Adipocyte (in vitro differentiated cells): ENCODE measurements at places on chromosomes 7 and 10.

GRCh38 chr10:87608756-87609155 lies 50.9 kb upstream of the PAPSS2 start:
- DNase-seq, result peak; percentile 15

- no peak for DNase-seq
Observed at GRCh38 chr10:129867631-129868179, 96.4 kb downstream of the EBF3 start.

DNA sequence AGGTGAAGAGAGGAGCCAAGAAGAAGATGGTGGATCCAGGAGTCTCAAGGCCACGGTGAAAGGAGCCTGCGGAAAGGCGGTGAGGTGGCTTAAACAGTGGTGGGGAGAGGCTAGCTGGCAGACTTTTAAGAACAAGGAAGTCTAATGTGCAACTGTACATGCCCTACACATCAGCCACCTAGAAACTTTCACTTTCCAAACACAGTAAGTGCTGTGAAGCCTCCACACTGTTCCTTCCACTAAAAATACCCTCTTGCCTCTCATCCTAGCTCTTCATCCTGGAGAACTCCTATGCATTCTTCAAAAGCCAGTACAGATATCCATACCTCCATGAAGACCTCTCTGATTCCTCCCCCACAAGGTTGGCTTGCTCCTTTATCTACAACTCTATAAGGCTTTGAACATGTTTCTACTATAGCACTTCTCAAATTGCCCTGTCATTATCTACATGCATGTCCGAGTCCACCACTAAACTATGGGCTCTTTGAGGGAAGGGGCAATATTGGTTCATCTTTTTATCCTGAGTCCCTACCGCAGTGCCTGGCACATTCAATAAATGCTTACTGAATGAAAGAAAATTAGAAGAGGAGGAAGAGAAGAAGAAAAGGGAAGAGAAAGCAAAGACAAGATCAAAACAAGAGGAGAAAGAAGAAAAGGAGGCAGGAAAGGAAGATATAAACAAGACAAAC lies 54.2 kb downstream of the DNAJC12 start:
- no peak for DNase-seq

DNA sequence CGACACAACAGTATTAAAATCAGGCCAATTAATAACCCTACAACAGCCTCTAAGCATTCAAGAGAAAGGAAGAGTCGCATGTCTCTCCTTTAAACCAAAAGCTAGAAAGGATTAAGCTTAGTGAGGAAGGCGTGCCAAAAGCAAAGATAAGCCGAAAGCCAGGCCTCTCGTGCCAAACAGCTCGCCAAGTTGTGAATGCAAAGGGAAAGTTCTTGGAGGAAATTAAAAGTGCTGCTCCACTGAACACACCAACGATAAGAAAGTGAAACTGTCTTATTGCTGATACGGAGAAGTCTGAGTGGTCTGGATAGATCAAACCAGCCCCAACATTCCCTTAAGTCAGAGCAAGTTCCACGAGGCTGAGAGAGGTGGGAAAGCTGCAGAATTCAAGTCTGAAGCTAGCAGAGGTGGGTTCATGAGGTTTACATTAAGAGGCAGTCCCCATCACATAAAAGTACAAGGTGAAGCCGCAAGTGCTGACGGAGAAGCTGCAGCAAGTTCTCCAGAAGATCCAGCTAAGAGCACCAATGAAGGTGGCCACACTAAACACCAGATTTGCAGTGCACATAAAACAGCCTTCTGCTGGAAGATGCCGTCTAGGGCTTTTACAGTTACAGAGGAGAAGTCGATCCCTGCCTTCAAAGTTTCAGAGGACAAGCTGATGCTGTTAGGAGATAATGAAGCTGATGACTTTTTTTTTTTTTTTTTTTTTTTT lies 194.8 kb downstream of the MAD1L1 start:
- no peak for DNase-seq

DNA sequence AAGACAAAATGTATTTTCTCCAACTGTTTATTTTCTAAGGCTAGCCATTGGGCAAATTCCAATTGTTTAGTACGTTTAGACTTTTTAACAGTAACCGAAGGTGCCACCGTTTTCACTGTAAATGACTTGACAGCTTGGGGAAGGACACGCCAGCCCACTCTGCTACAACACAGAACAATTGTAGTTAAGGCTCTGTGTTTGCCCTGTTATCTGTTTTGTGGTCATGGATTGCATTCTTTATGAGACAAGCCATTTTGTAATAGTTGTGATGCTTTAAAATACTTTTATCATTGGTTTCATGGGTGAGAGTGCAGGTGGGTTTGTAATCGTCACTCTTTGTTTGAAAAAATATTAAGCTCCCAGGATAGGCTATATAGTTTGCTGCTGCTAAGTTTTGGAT lies 6.6 kb upstream of the PITRM1 start:
- no peak for DNase-seq

- DNase-seq, result no peak
Observed at GRCh38 chr7:42017349-42017986, 219.5 kb downstream of the GLI3 start.

- DNase-seq, result no peak
Observed at GRCh38 chr7:75835688-75836285, 22.2 kb upstream of the CCL24 start.

- DNase-seq, result no peak
Observed at GRCh38 chr7:11650500-11650899, 181.5 kb downstream of the THSD7A start.

GRCh38 chr10:90642136-90642535 lies 215.7 kb downstream of the HTR7 start:
- peak; percentile 74 for DNase-seq

DNA sequence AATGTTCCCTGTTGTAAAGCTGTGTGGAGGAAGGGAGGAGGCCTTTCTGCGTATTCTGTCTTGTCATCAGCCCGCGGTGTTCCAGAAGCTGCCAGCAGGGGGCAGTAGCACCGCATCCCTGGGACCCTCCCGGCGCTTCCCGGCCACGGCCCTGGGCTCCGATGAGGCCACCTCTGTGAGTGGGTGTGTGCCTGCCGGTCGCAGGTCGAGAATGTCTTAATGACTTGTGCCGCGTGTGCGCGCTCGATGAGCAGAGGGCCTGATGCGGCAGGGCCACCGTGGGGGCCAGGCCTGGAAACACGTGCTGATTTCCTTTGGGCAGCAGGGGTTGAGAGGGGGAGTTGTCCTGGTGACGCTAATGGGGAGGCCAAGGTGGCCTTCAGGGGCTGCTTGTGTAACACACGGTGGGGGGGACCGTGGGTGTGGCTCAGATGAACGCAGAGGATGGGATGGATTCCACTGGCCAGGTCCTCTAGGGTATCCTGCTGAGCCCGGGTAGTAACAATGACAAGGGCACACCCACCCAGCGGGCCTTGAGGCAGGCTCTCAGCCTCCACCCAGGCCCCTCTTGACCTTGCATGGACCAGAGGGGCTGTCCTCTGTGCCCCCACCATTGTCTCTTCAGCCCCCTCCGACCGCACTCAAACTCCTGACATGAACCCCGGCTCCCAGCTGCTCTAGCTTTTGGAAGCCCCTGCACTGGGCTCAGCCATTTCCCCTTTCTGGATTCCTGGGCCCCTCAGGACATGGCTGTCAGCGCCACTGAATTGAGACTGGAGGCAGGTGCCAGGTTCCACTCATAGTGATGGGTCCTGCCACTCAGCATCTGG lies 135.9 kb upstream of the PODXL start:
- DNase-seq, result peak; percentile 60

GRCh38 chr10:121216295-121216694 lies 365.1 kb downstream of the WDR11 start:
- DNase-seq, result no peak

DNA sequence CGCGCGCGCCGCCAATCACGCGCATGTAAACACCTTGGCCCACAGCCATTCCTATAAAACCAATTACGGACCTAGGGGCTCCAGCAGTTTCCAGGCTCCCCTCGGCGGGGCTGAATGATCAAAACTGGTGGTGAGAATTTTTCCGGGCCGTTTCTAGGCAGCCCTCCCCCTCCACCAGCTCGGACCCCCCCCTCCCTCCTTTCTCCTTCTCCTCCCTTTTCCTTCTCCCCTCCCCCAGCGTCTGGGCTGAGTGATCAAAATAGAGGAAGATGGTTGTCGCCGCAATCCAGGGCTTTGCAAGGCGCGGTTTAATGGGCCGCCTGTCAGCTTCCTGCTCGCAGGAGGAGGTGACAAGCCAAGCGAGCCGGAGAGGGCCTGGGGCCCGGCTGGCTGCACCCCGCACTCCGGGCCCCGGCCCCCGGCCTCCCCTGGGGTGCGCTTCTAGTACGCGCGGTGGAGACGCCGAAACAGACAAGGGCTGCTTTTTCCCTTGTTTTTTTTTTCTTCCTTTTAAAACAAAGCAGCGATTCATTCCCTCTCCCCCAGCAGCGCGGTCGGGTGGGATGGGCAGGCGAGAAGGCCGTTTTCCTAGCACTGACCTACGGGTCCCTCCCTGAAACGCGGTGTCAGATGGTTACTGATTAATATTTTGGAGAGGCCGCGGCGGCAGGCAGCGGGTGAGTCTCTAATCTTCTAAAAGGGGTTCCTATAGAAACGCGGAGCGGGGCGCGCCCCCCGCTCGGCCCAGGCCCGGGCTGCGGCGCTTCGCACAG lies 528 bp upstream of the TNRC18 start:
- peak; percentile 100 for DNase-seq

DNA sequence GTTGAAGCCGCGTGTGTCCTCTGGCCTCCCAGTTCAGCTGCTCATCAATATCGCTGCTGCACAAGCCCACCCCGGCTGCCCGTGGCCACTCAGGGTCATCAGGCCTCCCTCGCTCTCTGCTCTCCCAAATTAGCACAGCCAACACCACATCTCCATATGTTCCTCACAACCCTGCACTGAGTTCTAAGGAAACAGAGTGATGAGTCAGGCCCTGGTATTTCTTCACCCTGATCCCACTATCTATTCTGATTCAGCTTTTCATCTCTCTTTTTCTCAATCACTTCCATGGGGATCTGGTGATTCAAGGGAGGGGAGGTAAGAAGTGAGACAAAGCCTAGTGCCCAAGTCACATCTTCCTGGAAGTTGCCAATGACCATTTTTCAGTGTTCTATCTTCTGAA lies 23.8 kb downstream of the CYTH3 start:
- DNase-seq, result peak; percentile 78

DNA sequence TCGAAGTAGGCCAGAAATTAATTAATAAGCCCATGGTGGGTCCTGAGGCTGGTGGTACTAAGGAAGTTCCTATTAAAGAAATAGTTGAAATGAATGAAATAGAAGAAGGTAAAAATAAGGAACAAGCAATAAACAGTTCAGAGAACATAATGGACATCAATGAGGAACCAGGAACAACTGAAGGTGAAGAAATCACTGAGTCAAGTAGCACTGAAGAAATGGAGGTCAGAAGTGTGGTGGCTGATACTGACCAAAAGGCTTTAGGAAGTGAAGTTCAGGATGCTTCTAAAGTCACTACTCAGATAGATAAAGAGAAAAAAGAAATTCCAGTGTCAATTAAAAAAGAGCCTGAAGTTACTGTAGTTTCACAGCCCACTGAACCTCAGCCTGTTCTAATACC lies 36.0 kb downstream of the SLK start:
- DNase-seq, result no peak

DNA sequence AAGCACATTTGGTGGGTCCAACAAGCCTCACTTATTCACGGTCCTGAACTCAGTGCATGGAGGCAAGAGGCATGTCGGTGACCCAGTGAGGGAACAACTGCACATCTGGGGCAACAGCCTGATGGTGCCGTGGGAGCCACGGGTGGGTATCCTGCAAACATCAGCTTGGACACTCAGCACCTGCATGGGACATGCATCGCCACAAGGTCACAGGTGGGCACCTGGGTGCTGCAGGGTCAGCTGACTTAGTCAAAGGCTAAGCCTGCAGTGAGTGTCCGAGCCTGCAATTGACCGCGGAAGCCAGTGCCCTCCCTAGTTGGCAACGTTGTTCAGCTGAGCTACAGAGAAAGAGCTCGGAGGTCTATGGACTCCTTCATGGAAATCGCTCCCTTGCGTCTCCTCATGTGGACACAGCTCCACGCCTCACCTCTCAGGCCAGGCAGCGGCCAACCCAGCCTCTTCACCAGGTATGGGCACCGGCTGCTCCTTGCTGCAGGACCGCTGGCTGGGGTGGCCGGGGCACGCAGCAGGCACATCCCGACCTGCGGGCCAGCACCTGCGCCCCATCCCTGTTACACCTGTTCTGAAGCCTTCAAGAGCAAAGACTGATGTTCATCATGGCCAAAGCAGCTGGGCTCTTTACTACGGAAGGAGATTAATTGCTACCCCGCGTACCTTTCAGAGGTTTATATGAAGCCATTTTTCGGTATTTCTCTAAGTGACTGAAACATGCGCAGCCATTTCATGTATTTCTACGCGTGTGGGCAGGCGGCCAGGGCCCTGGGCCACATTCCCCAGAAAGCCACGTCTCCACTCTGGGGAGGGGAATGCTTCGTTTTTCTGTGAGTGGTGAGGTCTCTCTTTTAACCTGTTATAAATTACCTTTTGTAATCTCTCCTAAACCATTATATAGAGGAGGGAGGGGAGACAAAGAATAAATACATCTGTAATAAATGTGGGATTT lies 380.7 kb downstream of the DNAJB6 start:
- no peak for DNase-seq

DNA sequence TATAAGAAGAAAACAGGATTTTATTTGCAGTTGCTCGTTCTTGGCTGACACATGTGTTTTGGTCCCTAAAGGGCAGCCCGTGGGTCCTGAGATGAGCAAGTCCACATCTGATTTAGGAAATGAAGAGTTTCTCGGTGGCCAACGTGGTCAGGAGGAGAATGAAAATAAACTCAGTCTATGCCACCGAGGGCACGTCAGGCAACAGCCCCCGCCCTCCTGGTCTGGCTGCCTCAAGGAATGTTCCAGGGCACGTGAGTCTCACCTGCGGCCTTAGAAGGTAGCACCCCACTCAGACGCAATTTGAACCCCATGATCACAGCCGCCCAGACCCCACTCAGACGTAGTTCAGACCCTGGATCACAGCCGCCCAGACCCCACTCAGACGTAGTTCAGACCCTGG lies 197.2 kb downstream of the ADARB2 start:
- no peak for DNase-seq

DNA sequence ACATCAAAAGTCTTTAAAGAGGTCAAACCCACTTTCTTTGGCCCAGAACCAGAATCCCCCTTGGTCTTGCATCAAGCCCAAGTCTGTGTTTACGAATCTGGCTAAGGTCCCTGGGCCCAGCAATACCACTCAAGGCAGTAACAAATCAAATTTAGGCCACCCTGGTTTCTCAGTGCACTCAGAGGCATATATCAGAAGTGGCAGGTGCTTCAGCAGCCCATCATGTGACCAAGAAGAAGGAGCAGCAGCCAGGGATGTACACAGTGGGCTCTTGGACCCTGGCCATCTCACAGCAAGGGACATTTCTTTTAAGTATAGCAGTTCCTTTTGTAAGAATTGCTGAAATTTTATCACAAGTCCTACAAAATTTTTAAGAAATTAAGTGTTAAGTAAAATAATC lies 7.3 kb upstream of the SLC25A13 start:
- DNase-seq, result no peak

GRCh38 chr7:130338233-130338632 lies 6.4 kb upstream of the CPA5 start:
- no peak for DNase-seq

GRCh38 chr10:5583525-5584175 lies 58.9 kb downstream of the CALML3 start:
- no peak for DNase-seq

GRCh38 chr7:122135275-122135674 lies 8.8 kb downstream of the AASS start:
- no peak for DNase-seq
